ENCODE measurements at places on chromosomes 1 and 21.

GRCh38 chr21:26374817-26375216, 198.3 kb downstream of the CYYR1 start:
- no peak for DNase-seq

DNA sequence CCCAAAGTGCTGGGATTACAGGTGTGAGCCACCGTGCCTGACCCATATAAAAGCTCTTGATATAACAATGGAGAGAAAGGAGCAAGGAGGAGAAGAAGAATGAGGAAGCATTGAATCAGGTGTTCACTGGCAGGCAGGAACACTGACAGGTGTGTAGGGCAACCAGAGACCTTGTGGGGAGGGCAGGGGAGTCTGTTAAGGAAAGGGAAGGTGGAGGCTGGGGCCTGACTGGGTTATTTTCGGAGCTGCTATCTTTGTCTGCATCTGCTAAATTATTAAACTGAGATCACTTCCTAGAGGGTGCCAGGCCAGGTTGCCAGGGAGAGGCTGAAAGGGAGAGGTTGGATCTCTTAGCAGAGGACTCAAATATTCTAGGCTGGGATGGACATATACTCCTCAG, 6.8 kb upstream of the TRNP1 start:
- DNase-seq, result no peak

DNA sequence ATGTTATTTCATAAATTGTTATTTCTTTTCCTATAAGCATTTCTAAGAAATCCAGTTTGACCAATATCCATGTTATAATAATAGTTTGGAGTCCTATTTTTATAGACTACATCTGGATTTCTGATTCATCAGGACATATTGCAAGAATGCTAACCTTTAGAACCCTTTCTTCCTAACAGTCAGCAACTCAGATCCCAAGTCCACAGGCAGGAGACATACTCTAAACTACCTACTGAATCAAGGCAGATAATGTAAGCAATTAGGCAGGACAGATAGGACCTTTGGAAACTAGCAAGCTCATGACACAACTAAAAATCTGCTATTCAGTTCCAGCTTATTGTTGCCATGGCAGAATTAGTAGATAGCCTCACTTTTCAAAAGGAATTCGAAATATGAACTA, 104.1 kb downstream of the DENND1B start:
- no peak for DNase-seq

GRCh38 chr1:174736831-174737230, 262.9 kb upstream of the CACYBP start:
- no peak for DNase-seq

GRCh38 chr21:9758888-9759287, 762.5 kb upstream of the TPTE start:
- no peak for DNase-seq

DNA sequence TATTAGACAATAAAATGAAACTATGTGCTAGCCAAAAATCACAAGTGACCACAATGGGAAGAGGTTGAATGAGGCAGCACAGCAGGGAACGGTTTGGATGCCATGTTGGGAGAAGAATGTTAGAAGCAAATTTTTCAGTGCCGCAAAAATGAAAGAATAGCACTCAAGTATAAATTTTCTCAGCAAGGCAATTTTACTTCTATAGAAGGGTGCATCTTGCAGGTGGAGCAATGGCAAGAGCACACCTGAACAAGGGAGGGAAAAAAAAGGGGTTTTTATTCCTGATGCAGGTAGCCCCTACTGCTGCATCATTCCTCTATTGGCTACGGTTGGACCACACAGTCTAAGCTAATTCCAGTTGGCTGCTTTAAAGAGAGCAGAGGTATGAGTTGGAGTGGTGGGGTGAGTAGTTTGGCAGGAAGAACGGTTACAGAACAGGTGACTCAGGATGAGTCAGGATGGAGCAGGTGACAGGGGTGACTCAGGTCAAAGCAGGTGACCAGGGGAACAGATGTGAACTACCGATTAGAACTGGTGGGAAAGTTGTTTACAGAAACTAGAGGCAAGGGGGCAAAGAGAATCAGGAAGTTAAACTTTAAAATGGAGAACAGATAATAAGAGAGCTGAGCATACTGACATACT, 301.1 kb upstream of the NRIP1 start:
- DNase-seq, result no peak

DNA sequence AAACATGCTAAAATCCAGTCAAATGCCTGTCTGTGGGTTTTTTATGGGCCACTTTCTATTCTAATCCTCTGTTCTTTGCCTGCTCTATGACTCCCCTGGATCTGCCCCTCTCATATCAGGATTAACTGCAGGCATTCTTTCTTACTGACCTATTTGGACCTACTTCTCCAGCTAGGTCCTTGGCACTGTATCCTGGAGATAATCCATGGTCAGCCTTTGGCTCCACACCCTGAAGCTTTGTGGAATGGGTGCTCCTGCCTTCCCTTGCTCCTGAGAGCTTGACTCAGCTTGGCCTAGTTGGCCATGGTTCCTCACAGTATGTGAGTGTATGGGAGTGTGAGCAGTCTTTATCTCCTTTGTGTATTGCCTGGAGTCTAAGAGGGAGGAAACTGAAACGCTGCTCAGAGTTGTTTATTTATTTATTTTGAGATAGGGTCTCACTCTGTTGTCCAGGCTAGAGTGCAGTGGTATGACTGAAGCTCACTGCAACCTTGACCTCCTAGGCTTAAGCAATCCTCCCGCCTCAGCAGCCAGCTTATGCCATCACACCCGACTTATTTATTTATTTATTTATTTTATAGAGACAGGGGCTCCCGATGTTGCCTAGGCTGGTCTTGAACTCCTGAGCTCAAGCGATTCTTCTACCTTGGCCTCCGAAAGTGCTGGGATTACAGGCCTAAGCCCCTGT, 28.7 kb upstream of the CDC14A start:
- no peak for DNase-seq

GRCh38 chr1:115531631-115532264, 110.0 kb upstream of the VANGL1 start:
- DNase-seq, result no peak

- DNase-seq, result no peak
These were observed 164.5 kb downstream of the TOMM20 start for GRCh38 chr1:234963904-234964702.

DNA sequence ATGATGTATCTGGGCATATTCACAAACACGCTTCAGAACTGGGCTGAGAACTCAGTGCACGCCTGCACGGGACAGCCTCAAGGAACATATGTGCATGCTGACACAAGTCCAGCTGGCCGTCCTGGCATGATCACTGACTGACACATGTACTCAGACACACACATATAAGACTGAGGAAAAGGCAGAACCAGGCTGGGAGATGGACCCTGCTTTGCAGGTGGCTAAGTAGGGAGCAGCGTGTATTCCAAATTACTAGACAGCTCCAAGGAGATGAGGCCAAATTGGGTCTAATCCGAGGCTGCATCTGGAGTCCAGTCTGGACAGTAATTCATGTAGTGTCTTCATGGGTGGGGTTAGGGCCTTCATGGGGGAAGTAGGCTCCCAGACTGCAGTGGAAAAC, 41.4 kb upstream of the GJB5 start:
- DNase-seq, result no peak

GRCh38 chr21:45443595-45444181, 38.7 kb downstream of the COL18A1 start:
- DNase-seq, result no peak

GRCh38 chr1:24386241-24386640, 27.3 kb downstream of the STPG1 start:
- DNase-seq, result no peak

DNA sequence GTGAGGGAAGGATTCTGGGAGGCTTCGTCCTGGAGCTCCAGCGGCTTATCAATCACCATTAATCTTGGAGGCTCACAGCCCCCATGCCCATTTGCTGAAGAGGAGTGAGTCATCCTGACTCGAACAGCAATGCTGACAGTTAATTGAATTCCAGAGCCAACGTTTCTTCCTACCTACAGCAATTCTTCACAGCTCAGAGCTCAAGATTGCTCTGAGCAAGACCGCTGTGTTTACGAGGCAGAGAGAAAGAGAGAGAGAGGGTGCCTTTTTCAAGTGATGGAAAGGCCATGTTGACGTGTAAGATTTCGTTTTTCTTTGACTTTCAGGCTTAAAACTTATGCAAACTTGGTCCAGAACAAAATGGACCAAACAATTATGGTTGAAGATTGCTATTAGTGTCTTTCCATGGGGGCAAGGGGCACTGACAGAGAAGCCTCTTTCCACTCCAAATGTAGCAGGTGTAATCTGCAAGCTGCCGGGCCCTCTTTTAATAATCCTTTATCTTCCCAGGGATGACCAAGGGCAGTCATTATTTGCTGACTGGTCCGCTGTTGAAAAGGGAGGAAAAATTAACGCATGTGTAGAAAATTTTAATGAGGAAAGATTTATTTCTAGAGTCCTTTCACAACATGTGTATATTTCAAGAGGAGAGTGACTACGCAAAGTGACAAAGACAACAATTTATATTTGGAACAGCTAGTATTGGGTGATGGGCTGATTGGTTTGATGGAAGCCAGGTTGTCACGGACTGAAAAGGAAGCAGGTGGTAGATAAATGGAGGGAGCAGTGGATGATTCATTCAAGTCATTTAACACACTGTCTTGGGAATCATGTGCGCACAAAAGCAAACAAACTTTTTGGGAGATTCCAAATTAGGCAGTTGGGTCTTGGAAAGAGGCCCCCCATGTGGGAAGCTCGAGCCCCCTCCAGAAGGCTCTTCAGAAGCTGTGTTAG, 136.1 kb upstream of the IRF2BP2 start:
- no peak for DNase-seq
